GM13977 (cell line): ENCODE measurements at places on chromosomes 1 and 21.

- no peak for DNase-seq
Measured at GRCh38 chr21:45047257-45047656, 27.1 kb upstream of the ADARB1 start.

DNA sequence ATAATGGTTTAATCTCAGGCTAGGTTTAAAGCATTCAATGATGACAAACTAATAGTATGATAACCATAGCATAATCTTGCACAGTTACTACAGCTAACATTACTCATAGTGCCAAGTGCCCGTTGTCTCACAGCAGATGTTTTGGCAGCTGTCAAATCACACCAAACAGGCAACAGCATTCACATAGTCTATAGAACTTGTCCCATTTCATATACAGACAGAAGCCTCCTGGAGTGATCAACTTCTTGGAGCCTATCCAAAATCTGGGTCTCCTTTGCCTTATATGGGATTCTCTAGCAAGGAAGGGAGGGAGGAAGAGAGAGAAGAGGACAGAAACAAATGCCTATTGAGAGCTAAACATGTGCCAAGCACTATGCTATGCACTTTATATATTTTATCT, 250.6 kb upstream of the ZP4 start:
- DNase-seq = no peak

GRCh38 chr1:164683235-164683634, 124.3 kb downstream of the PBX1 start:
- DNase-seq = no peak

DNA sequence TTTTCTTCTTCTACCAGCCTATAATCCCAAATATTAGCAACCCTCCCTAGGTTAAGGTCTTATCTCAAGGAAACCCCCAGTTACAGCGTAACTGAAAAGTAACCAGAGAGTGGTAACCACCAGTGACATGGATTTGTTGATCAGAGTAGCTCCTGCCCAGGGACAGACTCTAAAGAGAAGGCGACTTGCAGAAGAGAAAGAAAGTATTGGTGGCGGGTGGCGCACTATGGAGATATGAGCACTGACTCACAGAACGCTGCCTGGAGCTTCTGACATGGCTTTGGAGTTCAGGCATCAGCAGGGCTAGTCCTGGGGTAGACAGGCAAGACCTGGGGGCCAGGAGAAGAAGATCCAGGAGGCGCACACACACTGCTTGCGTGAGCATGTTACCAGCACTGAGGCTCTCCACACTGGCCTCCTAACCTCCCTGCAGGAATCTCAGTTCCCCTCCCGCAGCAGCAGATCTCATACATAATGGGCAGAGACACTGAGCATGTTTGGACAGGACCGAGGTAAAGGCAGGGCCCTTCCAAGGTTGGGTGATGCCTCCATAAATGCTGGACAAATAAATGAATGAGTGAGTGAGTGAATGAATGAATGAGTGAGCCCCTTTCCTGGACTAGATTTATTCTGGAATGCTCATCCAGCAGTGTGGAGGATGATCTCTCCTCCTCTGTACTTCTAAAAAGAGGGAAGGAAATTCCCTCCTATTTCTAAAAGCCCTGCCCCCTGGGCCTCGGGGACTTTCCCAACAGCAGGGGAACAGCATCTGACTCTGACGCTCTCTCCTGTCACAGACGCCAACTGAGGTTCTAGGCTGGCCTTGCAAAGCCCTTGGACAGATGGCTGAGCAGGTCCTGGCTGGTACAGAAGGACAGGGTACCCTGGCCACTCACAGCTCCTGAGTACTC, 175.5 kb downstream of the CLIC6 start:
- peak; percentile 52 for DNase-seq
